ENCODE measurements at places on chromosomes 5 and 9.

DNA sequence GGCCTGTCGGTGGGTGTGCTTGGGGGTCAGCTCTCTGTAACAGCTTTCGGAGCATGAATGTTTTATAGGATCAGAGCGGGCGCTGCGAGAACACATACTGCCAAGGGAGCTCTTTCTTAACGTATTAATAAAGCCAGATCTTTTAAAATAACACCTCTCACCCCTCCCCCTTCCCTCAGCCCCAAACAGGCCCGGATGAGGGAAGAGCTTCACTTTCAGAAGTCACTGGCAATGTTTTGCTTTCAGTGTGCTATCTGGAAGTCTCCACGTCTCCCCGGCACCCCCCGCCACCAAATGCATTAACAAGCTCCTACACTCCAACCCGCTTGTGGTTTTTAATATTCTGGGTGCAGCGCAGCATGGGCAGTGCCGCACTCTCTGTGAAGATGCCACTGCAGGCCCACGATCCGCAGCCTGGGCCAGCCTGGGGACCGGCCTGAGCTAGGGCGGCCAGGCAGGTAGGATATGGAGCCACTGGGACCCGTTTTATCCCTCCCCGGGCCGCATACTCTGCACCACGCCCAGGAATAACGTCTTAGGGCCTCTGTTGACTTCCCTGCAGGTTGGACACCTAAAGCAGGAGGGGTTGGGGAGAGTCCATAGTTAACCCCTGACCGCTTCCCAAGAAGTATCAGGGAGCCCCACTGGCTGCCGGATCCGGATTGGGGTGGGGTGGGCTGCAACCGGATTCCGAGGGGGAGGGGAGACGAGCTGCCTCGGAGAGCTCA, 12.6 kb downstream of the NR2F1 start:
- DNase-seq, result no peak

DNA sequence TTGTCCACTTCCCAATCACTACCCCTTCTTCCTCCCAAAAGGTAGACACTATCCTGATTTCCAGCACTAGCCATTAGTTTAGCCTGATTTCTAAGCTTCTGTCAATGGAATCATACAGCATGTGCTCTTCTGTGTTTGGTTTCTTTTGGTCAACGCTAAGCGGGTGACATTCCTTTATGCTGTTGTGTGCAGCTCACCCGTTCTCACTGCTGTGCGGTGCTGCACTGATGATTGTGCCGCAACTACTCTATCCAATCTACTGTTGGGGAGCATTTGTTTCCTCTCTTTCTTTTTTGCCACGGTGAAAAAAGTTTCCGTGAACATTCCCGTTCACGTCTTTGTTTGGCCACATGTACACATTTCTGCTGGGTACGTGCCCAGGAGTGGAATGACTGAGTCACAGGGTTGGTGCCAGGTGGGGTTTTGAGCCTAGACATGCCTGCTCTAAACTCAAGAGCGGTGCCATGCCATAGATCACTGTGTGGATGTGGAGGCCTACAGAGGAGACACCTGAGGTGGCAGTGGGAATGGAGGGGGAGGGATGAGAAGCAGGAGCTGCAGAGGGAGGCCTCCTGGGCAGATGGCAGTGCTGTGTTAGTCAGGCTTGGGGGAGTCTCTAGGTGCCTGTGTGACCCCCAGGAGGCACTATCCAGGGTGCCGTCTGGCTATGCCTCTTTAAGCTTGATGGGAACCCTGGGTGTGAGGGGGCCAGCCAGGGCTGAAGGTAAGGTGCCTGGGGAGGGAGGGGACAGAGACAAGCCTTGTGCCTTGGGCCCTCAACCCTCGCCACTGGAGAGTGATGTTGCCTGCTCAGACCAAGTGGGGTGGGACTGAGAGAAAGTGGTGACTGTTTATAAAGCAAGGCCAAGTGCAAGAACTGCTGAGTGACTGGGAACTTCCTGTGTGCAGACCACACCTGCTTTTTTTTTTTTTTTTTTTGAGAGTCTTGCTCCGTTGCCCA, 11.4 kb upstream of the ANKRD33B start:
- DNase-seq, result no peak

- DNase-seq, result no peak
These were observed 186.4 kb downstream of the CDK5RAP2 start for GRCh38 chr9:120393386-120394057.

DNA sequence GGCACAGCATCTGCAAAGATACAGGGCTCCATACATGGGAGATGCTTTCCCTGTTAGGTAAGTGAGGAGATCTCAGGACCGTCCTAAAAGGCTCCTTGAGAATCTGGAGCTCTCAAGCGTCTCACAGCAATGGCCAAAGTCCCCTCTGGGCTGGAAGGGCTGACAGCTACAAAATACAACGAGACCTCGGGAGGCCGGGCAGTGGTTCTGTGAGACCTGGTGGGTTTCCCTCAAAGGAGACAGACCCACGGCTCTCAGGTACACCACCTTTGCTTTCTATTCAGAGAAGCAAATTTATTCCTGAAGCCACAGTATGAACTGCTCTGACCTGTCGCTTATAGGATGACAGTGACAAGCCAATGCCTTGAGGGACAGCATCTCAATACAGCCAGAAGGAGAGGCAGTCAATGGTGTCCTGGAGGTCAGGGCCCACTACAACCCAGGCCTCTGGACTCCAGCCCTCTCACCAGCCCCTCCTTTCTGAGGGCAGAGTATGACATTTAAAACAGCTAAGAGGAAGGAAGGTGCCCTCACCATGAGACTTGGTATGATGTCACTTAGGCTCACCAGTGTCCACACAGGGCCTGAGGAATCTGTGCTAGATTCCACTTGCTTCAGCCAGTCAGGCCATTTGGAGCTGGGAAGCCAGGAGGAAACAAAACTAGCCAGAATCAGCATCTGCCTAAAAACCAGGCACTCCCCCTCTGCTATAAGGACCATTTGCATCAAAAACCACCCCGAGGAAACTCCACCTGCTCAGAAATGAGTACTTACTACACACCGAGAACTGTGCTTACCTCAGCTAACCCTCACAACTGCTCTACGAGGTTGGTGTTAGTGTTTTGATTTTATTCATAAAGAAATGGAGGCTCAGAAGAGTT, 86.5 kb upstream of the FSTL4 start:
- DNase-seq, result no peak

DNA sequence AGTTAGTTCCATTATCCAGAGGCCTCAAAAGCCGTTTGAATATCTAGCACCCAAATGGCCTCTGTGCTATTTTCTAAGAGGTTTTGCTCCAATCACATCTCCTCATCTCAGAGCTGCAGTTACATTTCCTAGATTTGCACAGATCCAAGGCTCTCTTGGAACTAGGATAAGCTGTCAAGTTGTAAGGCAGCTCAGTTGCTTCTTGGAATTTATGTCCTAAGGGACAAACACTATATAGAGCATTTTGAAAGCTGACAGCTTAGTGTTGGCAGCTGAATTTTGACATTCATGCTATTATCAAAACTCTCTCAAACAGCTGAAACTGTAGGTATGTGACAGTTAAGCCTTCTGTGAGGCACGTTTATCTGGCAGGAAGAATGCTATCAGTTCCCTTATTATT, 97.0 kb downstream of the MACIR start:
- DNase-seq, result no peak

GRCh38 chr9:113431191-113431590, 20.6 kb downstream of the C9orf43 start:
- no peak for DNase-seq

DNA sequence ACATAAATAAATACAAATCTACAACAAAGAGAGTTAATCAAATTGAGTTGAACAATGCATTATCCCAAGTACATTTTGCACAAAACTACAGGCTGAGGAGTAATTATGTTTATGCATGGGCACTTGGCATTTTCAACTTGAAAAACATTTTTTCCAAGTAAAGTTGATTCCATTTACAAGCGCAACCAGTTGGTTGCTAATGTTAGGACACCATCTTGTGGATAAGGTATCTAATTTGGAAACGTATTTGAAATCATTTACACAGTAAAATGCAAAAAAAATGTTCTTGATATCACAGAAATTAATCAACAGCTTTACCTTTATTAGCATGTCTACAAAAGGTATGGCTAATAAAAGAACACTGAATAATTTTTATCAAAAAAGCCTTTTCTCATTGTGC, 18.8 kb downstream of the FTMT start:
- DNase-seq, result no peak

DNA sequence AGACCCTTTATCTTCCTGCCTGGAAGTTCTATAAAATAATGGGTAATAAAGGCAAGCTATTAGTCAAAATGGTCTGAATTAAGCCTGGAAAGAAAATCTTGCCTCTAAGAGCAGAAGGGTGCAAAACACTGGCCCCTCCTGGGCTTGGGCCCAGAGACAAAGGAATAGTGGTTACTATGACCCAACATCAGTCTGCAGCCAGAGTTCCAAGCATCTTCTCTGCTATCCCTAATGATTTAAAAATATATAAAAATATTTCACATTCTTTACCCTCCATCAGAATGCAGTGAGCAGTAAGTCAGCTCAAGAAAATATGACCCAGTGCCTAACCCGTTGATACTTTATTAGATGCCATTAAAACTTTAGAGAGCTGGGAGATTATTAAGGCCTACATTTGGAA, 14.7 kb downstream of the TNFAIP8 start:
- no peak for DNase-seq

DNA sequence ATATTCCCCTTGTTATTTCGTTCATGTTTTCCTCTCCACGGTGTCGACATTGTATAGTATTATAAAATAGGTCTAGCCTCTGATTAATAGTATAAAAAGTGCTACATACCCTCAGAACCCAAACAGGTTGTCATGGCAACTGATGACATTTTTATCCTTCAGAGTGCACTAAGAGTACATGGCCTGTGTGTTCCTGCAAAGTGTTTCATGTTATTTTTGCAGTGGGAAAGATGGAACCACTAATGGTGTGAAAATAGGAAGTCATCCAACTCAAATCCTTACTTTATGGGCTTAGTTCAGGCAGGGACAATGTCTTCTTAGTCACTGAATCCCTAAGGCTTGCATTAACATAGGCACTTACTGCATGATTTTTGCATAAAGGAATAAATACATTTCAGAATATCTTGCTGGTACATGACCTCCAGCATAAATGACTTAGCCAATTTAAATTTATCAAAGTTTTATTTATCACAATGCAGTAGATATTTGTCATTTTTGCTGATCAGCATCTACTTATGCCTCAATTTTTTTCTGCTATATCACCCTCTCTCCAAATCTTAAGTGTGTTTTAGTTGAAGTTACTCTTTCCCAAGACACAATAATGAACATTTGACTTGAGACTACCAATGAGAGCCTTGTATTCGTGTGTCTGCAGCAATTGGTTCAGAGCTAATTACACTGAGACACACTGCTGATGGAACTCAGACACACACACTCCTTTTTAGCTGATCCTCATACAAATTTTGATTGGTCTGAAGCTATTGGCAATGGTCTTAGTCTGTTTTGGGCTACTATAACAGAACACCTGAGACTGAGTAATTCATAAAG, 243.7 kb downstream of the KCTD16 start:
- no peak for DNase-seq

GRCh38 chr9:20270161-20270560, 352.1 kb downstream of the MLLT3 start:
- DNase-seq, result no peak

DNA sequence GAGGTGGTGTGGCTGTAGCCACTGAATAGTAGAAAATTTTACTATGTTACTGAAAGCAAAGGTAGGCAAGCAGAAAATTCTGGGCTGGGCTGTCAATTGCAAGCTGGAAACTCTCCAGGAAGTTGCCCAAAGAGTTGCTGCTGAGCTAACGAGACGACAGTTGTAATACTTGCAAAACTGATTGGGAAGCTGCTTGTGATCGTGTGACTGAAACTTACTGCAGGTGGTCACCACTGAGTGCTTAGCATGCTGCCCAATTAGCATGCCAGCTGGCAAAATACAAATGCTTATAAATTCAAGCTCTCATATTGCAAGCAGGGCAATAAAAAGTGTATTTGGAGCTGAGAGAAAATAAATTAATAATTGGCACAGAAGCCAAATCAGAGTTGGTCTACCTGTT, 758.5 kb upstream of the EDIL3 start:
- no peak for DNase-seq

DNA sequence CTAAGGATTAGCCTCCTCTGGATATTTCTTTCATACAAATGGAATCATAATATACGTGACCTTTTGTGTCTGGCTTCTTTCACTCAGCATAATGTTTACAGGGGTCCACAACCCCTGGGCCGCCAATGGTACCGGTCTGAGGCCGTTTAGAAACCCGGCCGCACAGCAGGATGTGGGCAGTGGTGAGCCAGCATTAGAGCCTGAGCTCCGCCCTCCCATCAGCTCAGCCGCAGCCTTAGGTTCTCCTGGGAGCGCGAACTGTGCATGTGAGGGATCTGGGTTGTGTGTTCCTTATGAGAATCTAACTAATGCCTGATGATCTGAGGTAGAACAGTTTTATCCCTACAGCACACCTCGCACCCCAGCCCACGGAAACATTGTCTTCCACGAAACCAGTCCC, 229.7 kb downstream of the ICE1 start:
- no peak for DNase-seq

GRCh38 chr5:133398646-133399101, 213.7 kb downstream of the FSTL4 start:
- no peak for DNase-seq

GRCh38 chr9:7813030-7813429, 13.5 kb upstream of the DMAC1 start:
- DNase-seq, result no peak

- DNase-seq, result no peak
These were observed 42.2 kb downstream of the NIPAL4 start for GRCh38 chr5:157502143-157502647.

GRCh38 chr5:174612686-174613085, 111.7 kb upstream of the MSX2 start:
- no peak for DNase-seq

DNA sequence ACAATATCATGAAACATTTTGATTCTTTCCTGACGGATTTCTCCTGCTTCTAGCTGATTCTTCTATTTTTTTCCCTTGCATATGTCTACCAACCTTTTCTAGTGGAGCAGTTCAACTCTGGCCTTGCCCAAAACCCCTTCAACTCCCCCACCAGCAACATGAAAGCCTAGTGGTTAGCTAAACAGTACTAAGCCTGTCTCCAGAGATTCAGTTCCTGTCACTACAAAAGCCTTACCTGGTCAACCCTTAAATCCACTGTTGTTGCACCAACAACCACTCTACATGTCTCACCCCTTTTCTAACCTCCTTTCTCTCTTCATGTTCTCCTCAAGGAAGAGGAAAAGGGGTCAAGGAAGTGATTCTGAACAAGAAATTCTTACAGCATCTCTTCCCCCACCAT, 74.8 kb upstream of the PIK3R1 start:
- DNase-seq, result no peak

- DNase-seq, result no peak
These were observed 94.8 kb downstream of the NUDT12 start for GRCh38 chr5:103467831-103468230.

DNA sequence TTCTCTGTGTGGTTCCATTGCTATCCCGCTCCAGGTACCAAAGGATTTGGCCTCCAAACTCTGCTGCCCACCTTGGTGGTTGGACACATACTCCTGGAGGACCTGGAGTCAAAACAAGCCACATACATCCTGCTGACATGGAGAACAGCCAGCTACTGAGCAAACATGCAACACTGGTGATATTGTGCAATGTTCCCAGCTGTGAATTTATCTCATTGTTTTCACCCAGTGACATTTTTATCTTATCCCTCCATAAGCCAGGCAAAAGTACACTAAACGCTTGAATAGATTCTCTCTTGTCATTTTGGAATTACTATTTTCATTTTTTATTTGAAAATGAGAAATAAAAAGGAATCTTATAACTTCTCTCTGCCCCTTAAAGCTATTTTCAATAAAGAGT, 11.1 kb upstream of the CTSL start:
- DNase-seq, result no peak

Measured in foreskin keratinocyte (primary cell).